ENCODE measurements at places on chromosomes 5 and 9.

DNA sequence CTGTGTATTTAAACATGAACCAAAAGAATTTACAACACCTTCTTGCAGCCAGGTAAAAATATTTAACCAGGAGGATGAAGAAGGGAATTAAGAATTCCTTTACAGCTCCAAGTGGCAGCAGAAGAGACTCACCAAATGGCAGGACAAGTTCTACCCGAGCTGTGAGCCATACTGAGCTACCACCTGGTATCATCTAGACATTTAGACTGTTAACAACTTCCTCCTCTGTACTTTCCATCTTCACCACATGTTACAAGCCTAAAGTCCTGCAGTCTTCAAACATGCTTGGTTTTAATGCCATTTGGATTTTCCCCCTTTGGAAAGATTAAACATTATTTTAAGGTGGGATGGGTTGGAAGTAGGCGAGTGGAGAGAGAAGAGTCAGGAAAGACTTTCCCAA, 190.2 kb downstream of the TRPM6 start:
- DNase-seq: no peak

GRCh38 chr5:147223343-147223742, 11.5 kb upstream of the STK32A start:
- DNase-seq: no peak

DNA sequence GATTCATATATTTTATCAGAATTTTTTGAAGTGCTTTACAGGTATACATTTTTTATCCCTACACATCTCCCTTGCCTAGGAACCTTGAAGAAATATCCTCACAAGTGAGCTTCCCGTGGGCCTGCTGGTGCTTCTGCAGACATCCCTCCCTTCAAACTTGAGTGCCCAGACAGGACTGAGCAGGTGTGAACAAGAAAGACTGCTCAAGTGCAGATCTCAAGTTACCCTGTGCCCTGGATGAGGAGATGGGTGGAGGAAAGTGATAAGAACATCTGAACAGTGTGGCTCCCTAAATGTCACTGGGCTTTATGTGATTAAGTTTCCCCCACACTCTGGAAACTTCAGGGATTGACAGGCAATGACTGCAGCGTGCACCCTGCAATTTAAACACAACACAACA, 209.8 kb downstream of the TLE1 start:
- no peak for DNase-seq

DNA sequence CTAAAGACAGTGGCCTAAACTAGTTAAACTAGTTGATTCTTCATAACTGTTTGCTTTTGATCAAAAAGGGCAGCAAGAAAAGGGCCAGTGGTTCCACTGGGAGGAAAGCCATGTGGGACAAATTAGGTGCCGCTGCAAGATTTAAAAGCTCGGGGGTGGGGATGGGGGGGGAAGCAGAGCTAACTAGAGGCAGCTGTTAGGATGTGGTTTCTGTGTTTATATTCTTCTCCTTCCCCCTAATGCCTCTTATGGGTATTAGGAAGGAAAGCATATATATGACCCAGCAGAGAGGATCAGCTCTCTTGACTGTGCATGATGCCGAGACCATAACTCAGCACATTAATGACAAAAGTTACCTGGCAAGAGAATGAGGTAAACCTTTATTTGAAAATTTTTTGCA, 65.7 kb downstream of the EFNA5 start:
- no peak for DNase-seq

DNA sequence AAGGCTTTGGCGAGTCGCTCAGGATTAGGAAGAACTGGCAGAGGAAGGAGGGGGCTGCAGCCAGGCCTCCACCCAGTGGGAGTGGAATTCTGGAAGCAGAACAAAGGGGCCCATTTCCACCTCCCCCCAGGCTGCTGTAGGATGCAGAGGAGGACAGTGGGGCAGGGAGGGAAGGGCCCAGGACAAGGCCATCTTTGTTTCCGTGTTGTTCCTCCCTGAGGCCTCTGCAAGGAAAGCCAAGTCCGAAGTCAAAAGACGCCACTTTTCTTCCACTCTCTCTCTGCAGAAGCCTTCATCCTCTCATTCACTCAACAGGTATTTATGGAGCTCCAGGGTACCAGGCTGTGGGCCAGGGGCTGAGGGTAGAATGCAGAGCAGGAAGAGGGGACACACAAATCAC, 70.7 kb downstream of the ENTREP1 start:
- DNase-seq: no peak

- DNase-seq: no peak
These were observed 93.6 kb downstream of the COL23A1 start for GRCh38 chr5:178496642-178497041.

GRCh38 chr5:33558489-33558888, 117.7 kb downstream of the TARS1 start:
- DNase-seq: no peak

GRCh38 chr9:131745610-131746009, 5.7 kb upstream of the RAPGEF1 start:
- DNase-seq: no peak

DNA sequence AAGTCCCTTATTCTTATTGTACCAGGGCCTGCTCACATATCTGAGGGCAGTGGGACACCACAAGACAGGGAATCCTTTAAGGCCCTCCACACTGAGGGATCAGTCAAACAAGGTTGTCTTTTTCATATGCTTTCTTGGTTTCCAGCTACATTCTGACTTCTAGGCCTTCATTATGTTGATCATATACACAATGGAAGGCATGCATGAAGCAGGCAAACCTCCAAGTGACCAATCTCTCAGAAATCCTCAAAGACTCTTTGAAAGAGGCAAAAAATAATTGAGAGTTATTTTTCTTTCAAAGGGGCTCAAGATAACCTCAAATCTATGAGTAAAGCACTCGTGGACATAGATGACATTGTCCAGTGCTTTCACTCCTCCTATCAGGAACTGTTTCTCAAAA, 1195.9 kb upstream of the ACO1 start:
- DNase-seq: no peak

GRCh38 chr5:126947146-126948010, 83.0 kb downstream of the MARCHF3 start:
- DNase-seq: no peak

GRCh38 chr5:102481054-102481715, 17.6 kb downstream of the SLCO6A1 start:
- no peak for DNase-seq

DNA sequence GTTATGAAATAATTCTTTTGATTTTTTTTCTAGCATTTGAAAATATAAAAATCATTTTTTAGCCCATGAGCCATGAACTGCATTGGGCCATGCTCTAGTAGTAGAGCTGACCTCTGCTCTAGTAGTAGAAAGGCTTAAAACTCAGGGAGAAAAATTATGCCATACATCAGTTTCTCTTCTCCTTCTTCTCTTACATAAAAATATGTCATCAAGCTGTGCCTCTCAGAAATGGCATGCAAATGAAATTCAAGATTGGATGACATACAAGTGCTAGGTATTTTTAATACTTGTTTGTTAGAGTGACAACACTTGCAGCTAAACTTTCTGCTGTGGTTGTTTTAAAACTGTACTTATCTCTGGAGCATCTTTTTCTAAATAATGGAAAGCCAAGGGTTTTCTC, 42.1 kb upstream of the TMOD1 start:
- DNase-seq: no peak

DNA sequence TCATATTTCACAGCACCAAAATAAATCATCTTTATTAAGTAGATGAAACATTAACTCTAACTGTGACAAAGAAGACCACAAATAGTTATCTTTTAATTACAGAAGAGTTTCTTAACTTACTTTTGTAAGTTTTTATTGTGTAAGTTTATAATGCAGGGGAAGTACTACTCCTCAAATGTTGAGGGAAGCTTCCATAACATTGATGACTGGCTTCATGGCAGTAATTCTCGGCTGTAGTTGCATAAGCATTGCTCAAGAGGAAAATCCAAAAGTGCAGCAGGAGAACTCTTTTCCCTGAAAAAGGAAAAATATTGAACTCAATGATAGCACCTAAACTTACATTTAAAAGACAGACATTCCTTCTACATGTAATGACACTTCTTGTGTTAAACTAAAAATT, 4.6 kb downstream of the TSLP start:
- DNase-seq: no peak

DNA sequence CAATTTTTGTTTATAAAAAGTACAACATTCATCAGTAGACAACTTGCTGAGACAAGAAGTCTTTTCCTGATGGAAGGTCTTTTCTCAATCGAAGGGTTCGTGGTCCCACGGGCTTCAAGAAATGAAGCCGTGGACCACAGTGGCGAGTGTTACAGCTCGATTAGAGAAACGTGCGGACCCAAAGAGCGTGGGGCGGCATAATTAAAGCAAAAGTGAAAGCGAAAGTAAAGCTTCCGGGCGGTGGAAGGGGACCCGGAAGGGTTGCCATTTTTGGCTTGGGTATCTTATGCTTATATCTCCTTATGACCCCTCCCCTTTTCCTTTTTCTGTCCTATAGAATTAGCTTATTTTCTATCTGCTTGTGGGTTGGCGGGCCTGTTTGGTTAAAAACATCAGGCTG, 2309.4 kb upstream of the ACO1 start:
- DNase-seq: no peak

DNA sequence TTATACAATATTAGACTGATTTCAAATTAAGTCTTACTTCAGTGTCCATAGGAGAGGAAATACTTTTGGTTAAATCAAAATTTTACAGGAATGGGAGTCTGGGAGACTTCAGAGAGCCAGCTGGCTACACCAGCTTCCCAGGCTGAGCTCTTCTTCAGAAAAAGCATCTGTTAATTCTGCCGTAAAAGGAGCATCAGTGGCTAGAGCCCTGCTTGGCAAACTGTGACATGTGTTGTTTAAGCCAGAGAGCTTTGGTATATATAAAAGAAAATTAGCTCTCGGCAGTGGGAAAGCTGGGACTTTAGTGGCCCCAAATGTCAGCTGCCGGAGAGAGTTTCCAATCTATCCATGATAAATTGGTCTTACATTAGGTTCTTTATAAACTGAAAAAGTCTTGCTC, 378.8 kb upstream of the TUSC1 start:
- no peak for DNase-seq

DNA sequence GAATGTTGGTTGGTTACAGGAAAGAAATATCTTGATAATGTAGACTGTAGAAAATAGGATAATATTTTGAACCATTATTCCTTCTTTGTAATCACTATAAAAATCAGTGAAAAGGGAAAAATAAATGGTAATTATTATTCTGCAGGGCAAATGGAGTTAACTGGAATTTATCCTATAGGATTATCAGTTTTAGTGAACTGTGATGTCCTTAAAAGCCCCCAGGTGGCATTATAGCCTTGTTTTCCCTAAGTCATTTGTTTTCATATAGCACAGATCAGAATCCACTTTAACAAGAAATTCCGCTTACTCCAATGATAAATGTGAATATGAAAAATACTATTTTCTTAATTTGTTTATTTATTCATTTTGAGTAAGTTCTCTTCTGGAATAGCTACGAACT, 26.2 kb upstream of the WDR41 start:
- no peak for DNase-seq

DNA sequence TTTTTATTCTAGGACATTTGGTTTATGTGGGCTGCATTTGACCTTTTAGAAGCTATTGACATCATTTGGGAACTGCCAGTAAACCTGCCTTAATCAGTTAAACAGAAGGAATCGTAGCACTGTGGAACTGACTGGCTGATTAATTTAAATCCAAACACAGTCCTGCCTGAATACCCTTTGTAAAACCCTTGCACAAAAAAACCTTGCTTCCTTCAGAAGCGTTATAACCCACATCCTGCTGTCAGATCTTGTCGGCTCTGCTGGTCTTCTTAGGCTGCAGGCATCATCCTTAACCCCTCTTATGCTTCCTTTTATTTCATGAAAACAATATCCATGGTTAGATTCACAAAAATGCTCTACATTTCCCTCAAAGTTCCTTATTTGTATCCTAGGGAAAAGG, 46.3 kb downstream of the PAM start:
- DNase-seq: peak; percentile 77

DNA sequence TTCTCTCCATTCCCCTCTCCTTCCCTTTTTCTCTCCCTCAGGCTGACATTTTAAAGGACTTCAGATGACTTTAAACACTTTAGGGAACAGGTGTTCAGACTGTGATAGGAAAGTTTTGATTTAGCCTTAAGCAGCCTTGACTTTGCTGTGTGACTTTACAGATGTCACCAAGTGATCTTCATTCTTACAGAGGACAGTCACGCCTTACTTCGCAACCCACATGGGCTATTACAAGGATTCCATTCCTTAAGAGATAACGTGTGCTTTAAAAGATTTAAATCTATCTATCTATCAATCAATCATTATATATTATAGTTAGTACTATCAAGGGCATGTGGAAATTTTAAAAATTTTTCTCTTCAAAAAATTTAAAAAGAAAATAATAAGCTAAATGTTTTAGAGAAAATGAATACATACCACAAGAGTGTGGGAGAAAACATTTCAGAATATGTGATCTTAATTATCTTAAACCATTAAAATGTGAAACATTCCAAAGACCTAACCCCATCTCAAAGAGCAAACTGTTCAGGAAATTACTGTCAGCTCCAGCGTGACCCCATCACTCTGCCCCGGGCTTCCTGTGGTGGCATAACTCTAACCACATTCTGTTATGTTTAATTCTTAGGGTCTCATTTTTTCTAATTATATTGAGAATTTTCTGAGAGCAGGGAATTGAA, 530.5 kb downstream of the SEMA5A start:
- no peak for DNase-seq

- DNase-seq: no peak
These were observed 38.9 kb downstream of the JADE2 start for GRCh38 chr5:134564396-134564795.

DNA sequence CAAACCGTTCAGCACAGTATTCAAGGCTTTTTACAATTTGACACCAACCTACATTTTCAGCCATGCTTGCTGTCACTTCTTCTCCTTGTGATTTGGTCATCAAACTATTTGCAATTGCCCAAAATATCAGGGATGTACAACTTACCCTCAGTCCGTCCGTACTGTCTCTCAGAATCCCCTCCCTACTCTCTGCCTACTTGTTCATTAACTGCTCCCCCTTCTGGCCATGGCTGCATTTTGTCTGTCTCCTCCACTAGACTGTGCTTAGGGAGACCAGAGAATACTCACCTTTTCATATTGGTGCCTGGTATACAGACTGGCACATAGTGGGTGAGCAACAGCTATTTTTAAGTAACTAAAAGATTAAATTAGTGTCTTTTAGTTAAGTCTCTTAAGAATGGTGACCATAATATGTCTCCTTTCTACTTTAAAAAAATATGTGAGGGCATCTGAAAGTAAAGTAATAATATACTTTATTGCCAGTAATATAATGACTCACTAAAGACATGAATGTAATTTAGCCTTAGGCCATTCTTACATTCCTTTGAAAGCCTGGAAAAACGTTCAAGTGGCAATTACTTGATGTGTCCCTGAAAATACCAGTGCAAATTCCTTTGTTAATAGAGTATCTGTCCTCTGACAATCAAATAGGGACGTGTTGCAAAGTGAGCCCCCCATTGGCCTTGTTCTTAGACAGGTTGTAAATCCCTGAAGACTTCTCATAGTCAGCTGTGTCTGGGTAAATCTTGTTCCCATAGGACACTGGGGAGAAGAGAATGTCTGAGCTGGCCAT, 27.8 kb downstream of the PRLR start:
- no peak for DNase-seq

DNA sequence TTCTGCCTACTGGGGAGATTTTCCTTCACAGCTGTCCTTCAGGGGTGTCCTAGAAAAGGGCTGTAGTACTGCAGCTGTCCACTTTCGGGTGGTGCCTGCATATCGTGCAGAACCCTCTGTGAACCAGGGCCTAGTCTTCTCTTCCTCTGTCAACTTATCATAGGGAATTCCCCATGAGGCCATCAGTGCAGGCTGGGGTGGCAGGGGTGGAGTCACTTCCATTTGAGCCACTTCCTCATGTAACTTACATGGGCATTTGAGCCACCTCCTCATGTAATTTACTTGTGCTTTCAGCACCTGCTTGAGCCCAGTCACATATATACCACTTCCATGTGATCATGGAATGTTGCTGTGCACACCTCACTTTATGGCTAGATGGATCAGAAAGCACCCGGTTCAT, 742.0 kb upstream of the RGMB start:
- no peak for DNase-seq
